ENCODE measurements at places on chromosomes 16 and 17.
A peak's percentile ranks its signal among the peaks of the same experiment; 100 is the strongest.

GRCh38 chr16:59259074-59259949 is 525.2 kb upstream of the GOT2 start:
- DNase-seq = peak; percentile 67

DNA sequence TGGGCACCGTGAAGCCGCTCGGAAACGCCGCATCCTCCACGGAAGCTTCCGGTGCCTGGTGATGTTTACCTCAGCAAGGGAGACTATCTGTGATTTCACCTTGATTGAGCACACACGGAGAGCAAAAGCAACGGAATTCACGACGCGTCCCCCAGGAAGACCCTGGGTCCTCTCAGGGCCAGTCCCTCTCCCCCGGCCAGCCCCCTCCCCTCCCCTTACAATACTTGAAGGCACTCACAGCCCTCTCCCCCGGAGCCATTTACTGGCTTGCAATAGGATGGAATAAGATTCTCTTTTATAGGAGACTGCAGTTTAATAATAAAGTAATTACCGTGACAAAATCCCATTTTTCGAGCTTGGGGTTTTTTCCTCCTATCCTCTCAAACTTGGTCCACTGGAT is 104.7 kb downstream of the ENGASE start:
- DNase-seq = no peak

GRCh38 chr16:79587897-79588296 is 12.6 kb downstream of the MAF start:
- DNase-seq = no peak

DNA sequence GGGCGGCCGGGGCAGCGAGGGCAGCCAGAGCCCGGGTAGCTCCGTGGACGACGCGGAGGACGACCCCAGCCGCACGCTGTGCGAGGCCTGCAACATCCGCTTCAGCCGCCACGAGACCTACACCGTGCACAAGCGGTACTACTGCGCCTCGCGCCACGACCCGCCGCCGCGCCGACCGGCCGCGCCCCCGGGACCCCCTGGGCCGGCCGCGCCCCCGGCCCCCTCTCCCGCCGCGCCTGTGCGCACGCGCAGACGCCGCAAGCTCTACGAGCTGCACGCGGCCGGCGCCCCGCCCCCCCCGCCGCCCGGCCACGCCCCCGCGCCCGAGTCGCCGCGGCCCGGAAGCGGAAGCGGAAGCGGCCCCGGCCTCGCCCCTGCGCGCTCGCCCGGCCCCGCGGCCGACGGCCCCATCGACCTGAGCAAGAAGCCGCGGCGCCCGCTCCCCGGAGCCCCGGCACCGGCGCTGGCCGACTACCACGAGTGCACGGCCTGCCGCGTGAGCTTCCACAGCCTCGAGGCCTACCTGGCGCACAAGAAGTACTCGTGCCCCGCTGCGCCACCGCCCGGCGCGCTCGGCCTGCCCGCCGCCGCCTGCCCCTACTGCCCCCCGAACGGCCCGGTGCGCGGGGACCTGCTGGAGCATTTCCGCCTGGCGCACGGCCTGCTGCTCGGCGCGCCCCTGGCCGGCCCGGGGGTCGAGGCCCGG is 36.1 kb upstream of the ZC3H18 start:
- DNase-seq = peak; percentile 25

- DNase-seq = no peak
Measured at GRCh38 chr16:67733734-67734470, 14.8 kb upstream of the GFOD2 start.

- DNase-seq = no peak
Measured at GRCh38 chr16:11572301-11572995, 14.3 kb downstream of the LITAF start.

DNA sequence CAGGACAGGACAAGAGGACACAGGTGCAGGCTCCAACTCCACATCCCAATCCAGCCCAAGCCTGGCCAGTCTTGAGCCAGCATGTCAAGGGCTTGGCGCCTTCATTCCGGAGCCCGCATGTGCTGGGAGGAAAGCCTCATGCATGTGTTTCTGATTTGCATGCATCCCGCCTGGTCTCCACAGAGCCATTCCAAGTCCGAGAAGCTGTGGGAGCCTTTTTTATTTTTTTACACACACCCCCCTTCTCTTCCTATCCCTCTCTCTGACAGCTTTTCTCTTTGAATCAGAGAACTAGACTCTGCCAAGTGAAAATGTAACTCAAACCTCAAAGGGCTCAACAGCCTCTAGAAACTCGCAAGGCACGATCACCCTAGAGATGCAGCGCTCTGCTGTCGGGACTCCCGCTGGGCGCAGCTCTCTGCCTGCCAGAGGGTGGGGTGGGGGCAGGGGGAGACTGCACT is 45.1 kb downstream of the NOG start:
- no peak for DNase-seq

GRCh38 chr16:25066426-25066746 is 45.2 kb upstream of the LCMT1 start:
- DNase-seq = no peak

GRCh38 chr16:12166271-12166670 is 189.7 kb downstream of the SNX29 start:
- no peak for DNase-seq

DNA sequence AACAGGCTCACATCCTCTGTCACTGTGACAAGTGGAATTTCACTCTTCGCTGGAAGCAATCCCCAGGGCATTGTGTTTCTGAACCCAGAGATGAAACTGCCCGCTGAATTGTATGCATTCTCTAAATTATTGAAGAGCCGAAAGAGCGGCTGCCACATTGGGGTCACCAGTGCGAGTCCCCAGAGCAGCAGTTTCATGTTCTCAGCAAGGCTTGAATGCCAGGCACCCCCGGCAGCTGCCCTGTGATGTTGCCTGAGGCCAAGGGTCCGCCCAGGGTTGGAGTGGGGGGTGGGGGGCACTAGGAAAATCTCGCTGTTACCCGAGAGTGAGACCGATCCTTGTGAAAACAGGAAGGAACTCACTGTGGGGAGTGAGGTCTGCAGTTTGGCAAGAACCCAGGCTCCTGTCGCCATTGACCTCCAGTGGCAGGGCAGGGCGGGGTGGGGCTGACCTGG is 20.7 kb upstream of the BCAR1 start:
- no peak for DNase-seq

- peak; percentile 29 for DNase-seq
Measured at GRCh38 chr16:71230122-71230845, at the start of gene HYDIN. TSS of gene HYDIN (minus strand) at chr16:71230722. CDS start at chr16:71186895, 43,827 bp downstream.

GRCh38 chr16:1601489-1601888 is 10.4 kb downstream of the IFT140 start:
- DNase-seq = no peak

DNA sequence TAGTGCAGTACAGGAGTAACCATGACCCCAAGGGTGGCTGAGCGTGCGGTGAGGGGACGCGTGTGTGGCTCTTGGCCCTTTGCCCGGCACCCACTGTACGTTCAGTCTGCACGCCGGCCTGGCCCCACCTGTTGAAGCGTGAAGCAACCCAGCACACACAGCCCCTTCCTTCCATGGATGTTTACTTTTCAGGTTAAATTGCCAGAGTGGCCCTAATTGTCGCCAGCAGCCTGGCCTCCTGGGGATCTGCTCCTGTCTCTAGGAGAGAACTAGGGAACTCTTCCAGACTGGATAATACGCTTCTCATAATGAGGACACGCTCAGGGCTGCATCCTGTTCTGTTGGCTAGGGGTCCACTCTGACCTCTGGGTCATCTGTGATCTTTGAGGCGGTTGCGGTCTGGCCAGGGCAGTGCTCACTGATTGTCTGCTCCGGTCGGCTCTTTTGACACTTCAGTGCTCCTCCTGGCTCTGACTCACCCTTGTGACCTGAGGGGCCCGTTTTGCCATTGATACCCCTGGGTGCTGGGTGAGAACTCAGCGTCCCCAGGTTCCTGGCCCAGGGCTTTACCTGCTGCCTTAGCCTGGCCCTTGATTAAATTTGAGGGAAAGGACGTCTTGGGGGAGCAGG is 27.7 kb downstream of the TPSG1 start:
- no peak for DNase-seq

GRCh38 chr17:48162306-48162934 is 54.9 kb downstream of the SNX11 start:
- no peak for DNase-seq

DNA sequence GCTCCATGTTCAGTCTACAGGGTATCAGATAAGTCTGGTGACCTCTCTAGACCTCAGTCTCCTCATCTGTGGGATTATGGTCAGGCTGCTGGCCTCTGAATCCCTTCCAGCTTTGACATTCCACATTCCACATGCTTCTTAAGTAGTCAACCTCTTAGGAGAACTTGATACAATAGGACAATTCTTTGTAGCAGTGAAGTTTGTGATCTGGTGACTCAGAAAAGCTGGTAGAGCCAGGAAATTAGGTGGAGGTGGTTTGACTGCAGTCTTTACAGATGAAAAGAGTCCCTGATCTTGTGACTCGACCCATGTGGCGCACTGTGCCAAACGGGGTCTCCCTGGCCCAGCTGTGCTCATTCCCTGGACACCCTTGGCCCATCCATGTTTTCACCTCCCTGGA is 147.8 kb downstream of the NTN1 start:
- peak; percentile 39 for DNase-seq

GRCh38 chr16:52552643-52553042 is 5.7 kb upstream of the TOX3 start:
- no peak for DNase-seq

- DNase-seq = no peak
Measured at GRCh38 chr16:11794996-11795886, 1.8 kb downstream of the ZC3H7A start.

GRCh38 chr16:57815987-57816745 is 13.9 kb upstream of the KIFC3 start:
- DNase-seq = peak; percentile 96

DNA sequence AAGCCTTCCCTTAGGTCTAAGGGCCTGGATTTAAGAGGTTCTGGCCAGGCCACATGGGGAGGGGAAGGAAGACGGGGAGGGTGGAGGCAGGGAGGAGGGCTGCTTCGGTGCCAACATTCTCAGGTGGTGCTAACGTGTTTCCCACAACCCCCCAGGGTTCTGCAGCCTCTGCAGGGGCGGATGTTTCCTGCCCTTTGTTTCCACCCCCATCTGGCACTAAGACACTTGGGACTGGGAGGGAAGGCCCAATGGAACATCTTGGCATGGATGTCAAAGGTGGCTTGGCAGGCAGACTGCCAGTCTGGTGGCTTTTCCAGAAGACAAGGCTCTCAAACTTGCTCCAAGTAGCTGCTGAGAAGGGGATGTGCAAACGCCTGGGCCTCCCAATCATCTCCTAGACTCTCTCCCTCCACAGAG is 12.7 kb downstream of the HIC1 start:
- peak; percentile 82 for DNase-seq

DNA sequence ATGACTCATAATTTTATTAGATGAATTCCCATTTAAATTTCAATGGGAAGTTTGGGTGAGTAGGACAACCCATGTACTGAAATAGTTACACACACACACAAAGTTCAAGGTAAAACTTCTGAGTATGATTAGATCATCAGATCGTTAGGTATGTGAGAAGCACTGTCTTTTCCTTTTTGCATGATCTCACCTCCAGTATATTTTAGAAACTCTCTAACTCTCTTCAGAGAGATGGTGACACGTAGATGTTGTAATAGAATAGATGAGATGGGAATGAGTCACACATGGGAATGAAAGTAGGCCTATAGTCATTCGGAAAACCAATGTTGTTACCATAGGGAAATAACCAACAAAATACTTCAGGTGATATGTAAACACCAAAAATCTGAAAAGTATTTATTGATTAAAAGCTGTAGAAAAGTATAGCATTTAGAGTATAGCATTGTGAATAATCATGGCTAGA is 22.2 kb downstream of the KRT23 start:
- DNase-seq = peak; percentile 99

GRCh38 chr17:74342224-74342623 is 16.2 kb downstream of the KIF19 start:
- DNase-seq = no peak
